HS-5 (cell line): ENCODE measurements at places on chromosomes 2 and 18.

GRCh38 chr2:203819434-203820133 is 48.0 kb upstream of the CTLA4 start:
- no peak for DNase-seq

DNA sequence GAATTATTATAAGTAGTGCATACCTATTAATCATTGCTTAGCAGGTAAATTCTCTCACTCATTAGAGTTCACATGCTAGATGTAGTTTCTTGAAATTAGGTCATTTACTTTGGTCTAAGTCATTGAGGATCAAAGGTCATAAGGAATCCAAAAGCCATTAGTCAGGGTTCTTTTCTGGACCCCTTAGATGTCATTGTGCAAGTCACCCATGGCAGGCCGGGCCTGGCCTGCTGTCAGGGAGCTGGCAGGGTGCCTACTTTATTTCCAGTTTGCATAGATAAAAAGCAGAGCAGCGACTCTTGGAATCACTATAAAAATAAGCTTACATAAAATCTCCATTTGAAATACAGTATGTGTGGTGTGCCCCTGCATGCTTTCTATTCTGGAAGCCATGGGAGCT is 91.3 kb downstream of the MEIS1 start:
- DNase-seq, result no peak

- DNase-seq, result no peak
Observed at GRCh38 chr2:73111073-73112025, 1.4 kb downstream of the RAB11FIP5 start.

GRCh38 chr18:38368246-38368645 is 802.6 kb upstream of the CELF4 start:
- no peak for DNase-seq

DNA sequence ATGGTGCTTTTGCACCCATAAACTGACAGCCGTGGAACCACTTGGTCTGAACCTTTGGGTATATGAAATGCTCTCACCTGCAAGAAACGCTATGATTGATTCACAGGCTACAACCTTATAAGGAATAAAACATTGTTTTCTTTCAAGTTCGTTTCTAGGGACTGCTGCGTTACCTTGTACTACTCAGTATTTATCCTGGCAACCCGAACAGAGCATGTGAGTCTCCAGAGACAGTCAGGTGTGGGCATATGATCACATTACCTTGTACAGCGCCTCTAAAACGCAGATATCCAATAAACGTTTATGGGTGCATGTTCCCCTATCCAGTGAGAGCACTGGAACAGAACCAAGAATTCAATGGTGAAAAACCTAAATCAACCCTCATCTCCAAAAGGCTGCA is 1.7 kb downstream of the CCBE1 start:
- no peak for DNase-seq

GRCh38 chr2:26521054-26521912 is 43.4 kb upstream of the OTOF start:
- no peak for DNase-seq

- DNase-seq, result no peak
Observed at GRCh38 chr2:218028189-218028495, 25.3 kb upstream of the TNS1 start.

DNA sequence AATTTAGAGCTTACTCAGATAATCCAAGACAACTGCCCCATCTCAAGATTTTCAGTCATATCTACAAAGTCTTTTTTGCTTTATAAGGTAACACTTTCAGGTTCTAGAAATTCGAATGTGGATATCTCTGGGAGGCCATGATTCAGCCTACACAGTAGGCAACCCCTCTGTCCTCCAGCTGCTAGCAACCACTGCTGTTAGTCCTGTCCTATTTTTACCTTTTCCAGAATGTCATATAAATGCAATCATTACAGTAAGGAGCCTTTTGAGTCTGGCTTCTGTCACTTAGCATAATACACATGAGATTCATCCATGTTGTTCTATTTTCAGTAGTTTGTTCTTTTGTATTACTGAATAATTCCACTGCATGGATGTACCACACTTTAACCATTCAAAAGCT is 28.5 kb upstream of the MARCHF7 start:
- DNase-seq, result no peak

GRCh38 chr2:111209045-111209514 is 88.4 kb downstream of the BCL2L11 start:
- no peak for DNase-seq
